ENCODE measurements at places on chromosomes 3 and 15.
A peak's percentile ranks its signal among the peaks of the same experiment; 100 is the strongest.

GRCh38 chr3:115698851-115699591 is 75.7 kb downstream of the GAP43 start:
- no peak for DNase-seq

DNA sequence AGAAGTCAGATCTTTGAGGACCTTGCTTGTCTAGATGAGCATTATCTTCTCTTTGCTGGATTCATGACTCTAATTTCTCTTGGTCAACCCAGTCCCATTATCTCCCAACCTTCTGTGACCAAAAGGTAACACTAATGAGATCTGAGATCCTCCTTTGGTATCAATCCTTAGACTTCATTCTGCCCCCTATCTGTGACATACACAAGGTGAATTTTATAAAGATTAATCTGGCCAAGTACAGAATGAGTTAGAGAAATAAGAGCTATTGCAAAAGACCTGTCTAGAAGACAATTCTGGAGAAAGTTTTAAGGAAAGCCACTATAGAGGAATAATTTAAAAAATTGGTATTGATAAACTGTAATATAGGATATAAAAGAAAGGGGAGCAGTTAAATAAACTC is 113.8 kb upstream of the KCNMB2 start:
- no peak for DNase-seq

- no peak for DNase-seq
Observed at GRCh38 chr3:127822682-127823425, 539 bp upstream of the MGLL start.

DNA sequence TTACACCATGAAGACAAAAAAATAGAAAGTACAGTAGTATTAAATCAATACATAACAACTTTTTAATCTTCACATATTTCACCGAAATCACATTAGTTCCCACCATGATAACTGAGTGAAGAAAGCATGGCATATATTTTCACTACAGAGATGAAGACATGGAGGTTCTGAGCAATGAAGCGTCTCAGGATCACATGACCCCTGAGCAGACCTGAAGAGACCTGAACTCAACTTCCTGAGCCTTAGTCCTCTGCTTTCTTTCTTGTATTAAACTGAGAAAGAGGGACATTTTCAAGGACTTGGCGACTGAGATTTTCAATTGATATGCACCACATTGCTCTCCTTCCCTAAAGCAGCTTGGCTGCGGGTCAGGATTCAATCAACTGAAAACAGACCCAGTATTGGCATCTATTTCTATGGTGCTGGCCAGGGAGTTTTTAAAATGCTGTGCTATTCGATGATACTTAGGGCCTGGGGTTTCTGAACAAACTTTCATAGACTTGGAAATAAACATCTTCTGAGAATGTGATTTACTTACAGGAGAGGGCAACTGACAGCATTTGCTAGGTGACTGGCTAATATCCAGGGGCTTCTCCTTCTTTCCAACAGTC is 165.1 kb downstream of the LSAMP start:
- no peak for DNase-seq

- DNase-seq = no peak
Observed at GRCh38 chr3:51390246-51391074, 625 bp upstream of the RBM15B start.

DNA sequence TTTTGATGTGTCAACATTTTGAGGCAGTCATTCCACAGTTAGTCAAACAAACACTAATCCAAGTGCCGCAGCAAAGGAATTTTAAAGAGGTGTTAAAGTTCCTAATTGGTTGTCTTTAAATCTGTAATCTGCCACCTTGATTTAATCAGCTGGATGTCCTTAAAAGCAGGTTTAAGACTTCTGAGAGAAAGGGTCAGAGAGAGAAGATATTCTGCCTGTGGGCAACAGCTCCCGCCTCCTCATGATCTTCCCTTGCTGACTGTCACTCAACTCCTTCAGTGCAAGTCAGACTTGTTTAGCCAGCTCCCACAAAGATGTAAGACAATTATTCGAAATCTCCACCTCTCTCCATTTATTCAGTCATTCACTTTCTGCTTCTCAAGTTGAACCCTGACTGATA is 92.6 kb upstream of the MYRIP start:
- no peak for DNase-seq

DNA sequence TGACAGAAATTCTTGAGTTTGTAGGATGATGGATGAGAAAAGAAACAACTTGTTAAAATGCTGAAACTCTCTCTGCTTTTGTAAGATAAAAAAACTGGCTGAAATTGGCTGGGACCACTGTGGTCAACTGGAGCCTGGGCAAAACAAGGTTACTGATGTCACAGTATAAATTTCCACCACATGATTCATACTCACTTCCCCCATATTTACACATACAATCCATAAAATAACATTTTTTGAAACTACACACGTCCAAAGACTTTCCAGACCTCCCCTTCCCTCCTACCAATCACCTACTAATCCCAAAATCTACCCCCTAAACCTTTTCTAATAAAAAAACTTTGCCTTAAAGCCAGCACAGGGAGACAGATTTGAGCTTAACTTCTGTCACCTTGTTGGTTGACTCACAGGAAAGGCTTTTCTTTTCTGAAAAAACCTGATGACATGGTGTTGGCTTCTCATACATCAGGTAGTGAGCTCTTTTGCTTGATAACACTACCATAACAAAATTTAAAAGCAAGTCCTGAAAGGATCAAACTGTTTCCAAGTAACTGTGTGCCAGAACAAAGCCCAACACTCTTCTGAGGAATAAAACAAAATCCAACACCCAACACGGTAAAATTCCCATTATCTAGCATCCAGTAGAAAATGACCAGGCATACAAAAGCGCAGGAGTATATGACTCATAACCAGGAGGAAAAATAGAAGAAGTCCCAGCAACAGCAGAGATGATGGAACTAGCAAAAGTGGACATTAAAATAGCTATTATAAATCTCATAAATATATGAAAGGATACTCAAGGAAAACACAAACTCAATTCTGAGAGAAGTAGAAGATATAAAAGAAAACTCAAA is 87.3 kb upstream of the SNRK start:
- no peak for DNase-seq

DNA sequence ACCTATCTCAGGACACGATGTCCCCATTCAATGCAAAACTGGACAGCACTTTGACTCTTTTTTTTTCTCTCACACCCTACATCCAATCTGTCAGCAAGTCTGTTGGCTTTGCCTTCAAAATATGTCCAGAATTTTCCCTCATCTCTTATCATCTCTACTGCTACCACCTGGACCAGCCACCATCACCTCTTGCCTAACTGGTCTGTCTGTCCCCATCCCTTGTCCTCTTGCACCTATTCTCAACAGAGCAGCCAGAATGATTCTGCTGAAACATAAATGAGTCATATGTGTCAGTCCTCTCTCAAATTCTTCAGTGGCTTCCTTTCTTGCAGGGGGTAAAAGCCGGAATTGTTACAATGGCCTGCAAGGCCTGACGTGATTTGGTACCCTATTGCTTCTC is 105.8 kb downstream of the CYP19A1 start:
- no peak for DNase-seq

DNA sequence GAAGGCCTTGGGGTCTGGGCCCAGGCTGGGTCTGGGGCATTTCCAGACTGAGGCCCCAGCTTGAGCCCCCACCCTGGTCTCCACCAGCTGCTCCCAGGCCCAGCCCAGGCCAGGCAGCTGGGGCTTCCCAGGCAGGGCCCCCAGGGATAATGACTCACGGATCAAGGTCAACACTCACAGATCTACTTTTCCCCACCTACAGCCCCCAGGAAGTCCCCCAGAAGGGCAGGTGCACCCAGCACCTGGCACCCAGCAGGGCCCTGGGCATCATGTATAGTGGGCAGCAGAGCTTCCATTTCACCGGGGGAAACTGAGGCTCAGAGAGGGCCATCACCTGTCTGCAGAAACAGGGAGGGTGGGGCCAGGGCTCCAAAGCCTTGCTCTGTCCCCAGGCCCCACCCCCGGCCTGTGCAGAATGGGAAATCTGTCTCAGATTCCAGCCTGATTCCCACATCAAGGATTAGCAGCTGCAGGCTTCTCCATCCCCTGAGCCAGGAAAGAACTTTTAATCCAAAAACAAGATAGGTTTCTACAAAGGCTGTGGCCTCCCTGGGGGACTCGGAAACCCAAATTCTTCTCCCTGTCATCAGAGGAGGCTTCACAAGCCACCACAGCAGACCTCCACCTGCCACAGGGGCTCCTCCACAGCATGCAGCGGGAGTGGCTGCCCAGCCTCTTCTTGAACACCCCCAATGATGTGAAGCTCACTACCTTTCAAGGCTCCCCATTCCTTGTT is 49.8 kb downstream of the IQSEC1 start:
- no peak for DNase-seq

DNA sequence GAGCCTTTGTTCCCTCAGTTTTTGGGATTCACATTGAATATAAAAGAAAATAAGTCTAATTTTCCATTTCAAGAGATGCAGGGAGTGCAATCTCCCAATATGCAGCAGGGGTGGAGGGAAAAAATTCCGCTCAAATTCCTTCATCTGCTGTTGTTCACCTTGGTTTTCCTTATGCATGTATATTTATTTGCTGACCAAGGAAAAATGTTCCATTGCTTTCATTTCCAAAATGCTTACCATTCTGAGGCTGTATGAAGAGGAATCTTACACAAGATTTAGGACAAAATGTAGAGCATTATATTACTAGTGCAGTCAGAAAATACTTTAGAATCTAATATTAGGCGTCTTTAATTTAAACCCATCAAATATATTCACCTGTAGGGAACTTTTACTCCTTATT is 863.9 kb downstream of the EPHA3 start:
- DNase-seq = no peak

DNA sequence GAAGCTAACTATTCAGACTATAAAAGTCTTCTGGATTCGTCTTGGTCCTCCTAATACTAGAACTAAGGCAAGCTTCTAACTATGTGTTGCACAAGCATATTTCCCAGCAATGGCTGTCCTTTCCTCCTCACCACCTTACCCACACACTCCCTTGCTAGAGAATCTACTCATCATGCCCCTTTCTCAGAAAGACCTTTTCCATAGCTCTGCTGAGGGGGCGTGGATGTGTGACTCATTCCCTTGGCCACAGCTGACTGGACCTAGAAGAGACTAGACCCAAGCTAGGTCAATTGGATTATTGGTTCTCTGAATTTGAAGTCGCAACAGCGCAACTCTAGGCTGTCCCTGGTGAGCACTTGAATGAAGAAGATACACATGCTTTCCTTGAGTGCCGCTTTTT is 47.1 kb downstream of the ERC2 start:
- DNase-seq = no peak

DNA sequence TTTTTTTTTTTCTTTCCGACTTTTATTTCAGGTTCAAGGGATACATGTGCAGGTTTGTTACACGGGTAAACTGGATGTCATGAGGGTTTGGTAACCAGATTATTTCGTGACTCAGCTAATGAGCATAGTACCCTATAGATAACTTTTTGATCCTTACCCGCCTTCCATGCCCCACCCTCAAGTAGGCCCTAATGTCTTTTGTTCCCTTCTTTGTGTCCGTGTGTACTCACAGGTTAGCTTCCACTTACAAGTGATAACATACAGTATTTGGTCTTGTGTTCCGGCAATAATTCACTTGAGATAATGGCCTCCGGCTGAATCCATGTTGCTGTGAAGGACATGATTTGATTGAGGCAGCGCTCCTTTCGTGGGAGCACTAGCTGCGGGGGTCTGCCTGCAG is 402.8 kb upstream of the SGO1 start:
- no peak for DNase-seq

DNA sequence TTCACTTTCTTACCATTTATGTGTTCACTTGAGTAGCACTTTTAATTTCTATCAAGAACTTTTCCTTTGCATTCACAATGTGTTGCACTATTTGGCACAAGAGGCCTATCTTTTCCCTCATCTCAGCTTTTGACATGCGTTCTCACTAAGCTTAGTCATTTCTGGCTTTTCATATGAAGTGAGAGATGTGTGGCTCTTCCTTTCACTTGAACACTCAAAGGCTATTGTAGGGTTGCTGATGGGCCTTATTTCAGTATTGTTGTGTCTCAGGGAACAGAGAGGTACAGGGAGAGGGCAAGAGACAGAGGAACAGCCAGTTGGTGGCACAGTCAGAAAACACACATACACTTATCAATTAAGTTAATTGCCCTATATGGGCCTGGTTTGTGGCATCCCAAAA is 127.4 kb upstream of the MLF1 start:
- DNase-seq = no peak

- no peak for DNase-seq
Observed at GRCh38 chr3:30608598-30608947, 2.2 kb downstream of the TGFBR2 start.

DNA sequence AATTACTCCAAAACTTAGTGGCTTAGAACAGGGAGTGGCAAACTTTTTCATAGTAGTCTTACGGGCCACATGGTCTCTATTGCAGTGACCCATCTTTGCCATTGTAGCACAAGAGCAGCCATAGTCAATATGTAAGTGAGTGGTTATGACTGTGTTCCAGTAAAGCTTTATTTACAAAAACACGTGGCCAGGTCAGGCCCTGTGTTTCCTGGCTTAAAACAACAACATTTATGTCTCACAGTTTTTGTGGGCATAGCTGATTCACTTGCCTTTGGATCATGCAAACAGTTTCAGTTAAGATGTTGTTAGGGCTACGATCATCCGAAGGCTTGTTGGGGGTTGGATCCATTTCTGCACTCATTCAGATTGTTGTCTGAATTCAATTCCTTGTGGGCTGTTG is 103.8 kb downstream of the CHCHD6 start:
- DNase-seq = no peak

GRCh38 chr3:71865727-71866126 is 80.8 kb upstream of the PROK2 start:
- no peak for DNase-seq

GRCh38 chr15:49621401-49621811 is 558 bp downstream of the DTWD1 start:
- no peak for DNase-seq

GRCh38 chr3:98556164-98557130 is 24.7 kb downstream of the GPR15 start:
- peak; percentile 68 for DNase-seq

DNA sequence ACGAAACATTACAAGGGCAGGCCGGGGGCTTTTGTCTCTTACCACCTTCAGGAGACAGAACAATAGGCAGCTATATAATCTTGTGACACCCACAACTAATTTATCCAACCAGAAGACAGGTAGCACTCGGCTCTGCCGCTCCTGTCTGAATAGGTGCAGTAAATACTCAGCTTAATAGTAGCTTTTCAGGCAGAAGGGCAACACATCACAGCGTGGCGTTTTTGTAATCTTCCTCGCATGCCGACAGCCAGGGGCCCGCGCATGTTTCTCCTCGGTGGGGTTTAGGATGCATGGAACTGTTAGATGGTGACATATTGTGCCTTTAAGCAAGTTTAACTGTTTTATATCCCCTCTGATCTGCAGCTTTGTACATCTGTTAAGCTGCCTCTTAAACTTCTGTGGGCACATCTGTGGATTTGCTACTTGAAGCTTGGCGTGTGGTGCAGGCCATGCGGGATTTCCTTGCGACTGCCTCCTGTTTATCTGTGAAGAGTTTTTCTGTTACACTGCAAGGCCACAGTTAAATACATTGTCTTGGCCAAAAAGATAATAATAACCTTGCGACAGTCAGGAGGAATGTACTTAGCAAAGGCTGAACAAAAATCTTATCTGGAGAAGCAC is 123.2 kb upstream of the BNIP2 start:
- no peak for DNase-seq

GRCh38 chr3:176785171-176785570 is 412.1 kb downstream of the TBL1XR1 start:
- DNase-seq = no peak

GRCh38 chr15:70541511-70541910 is 221.8 kb downstream of the UACA start:
- no peak for DNase-seq

- DNase-seq = no peak
Observed at GRCh38 chr3:107208100-107208499, 169.1 kb upstream of the CCDC54 start.

- no peak for DNase-seq
Observed at GRCh38 chr15:61831505-61831921, 228.7 kb downstream of the VPS13C start.
